ENCODE measurements at places on chromosomes 1 and 21.
A peak's percentile ranks its signal among the peaks of the same experiment; 100 is the strongest.

GRCh38 chr1:29208442-29208841 lies 22.3 kb downstream of the MECR start:
- no peak for DNase-seq

DNA sequence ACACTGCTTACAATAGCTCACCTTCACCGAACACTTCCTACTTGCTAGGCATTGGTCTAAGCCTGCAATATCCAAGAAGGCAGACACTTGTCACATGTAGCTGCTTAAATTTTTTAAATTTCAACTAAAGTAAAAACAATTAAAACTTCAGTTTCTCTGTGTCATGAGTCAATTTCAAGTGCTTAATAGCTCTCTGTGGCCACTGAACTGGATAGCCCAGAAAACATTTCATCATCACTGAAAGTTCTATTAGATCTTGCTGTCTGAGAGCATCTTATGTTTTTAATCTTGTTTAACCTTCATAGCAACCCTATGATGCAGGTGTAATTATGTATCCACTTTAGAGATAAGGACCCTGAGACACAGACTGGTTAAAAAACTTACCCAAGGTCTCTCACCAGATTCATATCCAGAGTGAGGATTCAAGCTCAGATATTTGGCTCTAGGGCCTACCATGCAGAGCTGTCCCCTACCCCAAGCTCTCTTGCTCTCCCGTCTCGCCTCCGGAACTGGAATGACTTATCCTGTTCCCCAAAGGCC lies 2.6 kb upstream of the FCRL6 start:
- peak; percentile 32 for DNase-seq

DNA sequence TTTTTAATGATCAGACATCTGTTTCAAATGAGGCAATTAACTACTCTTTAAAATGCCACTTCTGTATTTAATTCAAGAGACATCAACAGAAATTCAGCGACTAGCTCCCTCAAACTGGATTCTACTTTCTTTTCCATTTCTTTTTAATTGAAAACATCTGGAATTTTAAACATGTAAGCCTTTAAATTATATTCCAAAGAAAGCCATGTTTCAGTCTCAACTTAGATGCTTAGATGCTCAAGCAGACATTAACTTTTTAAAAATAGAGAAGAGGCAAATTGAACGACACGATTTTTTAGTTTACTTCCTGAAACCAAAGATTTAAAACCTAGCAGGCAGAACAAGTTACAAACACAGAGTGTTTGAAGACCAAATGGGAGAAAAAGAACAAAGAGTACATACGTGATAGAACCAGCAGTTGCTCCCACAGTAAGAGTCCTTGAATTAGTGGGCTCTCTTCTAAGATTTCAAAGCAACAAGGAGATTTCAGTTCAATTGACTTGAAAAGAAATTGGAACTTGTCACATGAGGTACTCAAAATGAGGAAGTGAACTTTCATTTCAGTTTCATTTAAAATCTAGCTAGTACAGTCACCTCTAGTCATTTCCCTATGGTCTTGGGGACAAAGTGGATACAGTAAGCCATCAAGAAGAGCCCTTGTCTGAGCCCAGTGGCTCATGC lies at the start of gene CTSS:
CTSS (minus strand) TSS at position 483 of the 681 bp plus-strand sequence. CDS start 1,015 bp downstream, outside the sequence.
- peak; percentile 96 for DNase-seq

GRCh38 chr21:25884311-25884710 lies 149.5 kb downstream of the GABPA start:
- DNase-seq, result no peak

- DNase-seq, result peak; percentile 92
These were observed 3.6 kb upstream of the SETDB1 start for GRCh38 chr1:150922519-150922975.

DNA sequence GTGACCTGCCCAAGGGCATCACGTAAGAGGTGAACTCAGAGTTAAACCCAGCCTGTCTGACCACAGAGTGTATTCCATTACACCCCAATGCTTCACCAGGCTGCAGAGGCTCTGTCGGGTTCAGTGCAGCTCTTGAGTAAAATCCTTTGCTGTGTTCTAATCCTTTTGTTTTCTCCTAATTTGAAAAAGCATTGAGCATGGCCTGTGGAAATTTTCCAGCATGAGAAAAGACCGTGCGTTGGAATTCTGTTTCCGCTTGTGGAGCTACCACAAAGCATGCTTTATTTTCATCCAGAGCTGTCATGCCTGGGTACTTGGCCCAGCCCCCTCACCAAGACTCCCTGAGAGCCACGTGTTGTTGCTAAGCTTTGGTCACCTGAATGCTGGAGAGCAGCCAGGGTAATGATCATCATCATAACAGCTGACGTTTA lies 317.6 kb downstream of the PRDM2 start:
- DNase-seq, result no peak
